ENCODE measurements at places on chromosomes 5 and 9.

DNA sequence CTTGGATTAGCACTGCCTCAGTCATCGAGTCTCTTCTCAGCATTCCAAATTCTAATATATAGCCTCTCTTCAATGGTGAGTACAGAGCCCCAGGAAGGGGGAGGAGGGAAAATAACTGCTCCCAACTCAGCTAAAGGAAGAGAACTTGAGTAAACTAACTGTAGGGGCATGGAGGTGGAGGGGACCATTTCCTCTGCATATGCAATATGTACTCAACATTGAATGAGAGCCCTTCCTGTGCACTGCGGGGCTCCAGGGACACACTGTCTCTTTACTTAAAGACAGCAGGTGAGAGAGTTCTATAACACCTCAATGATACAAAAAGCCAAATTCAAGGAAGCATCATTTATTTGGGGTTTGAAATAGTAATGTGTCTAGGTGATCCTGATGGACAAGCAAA, 75.1 kb downstream of the GNAQ start:
- H3K27ac ChIP-seq: no peak overlapping the region
- no peak overlapping the region for H3K4me3 ChIP-seq
- H3K27me3 ChIP-seq: no peaks in the 10 kb centered on the region
- peaks cover 3% of the 10 kb centered on the region for H3K36me3 ChIP-seq

GRCh38 chr9:121598167-121598964, 53.1 kb upstream of the DAB2IP start:
- H3K27me3 ChIP-seq: peaks cover 46% of the 10 kb centered on the region
- H3K4me3 ChIP-seq: no peak overlapping the region
- no peaks in the 10 kb centered on the region for H3K4me1 ChIP-seq
- no peak for DNase-seq
- no peak overlapping the region for H3K27ac ChIP-seq

- no peak for DNase-seq
- H3K36me3 ChIP-seq: no peaks in the 10 kb centered on the region
- H3K4me3 ChIP-seq: no peak overlapping the region
- H3K4me1 ChIP-seq: no peaks in the 10 kb centered on the region
- H3K27me3 ChIP-seq: peaks cover 29% of the 10 kb centered on the region
These were observed 16.4 kb upstream of the ARSB start for GRCh38 chr5:79001471-79001870.

DNA sequence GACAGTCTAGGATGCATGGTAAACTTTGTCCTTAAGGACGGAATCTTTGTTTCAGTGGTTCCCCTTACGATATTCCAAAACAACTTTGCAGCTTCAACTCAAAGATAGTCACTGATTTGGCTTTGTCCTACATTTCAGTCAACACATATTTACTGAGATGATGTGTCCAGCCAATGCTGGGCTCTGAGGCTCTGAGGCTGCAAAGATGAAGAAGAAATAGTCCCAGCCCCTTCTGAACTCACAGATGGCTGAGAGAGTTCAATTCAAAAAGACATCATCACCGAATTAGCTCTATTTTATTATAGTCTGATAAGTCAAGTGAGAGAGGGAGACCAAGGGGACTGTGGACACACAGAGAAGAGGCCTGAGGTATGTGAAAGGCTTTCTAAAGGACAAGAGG, 544.0 kb downstream of the ACTL7B start:
- no peak overlapping the region for H3K4me3 ChIP-seq
- H3K4me1 ChIP-seq: no peaks in the 10 kb centered on the region
- no peak for DNase-seq
- no peaks in the 10 kb centered on the region for H3K36me3 ChIP-seq
- no peaks in the 10 kb centered on the region for H3K27me3 ChIP-seq

GRCh38 chr9:131214876-131215275, 61.4 kb downstream of the FAM78A start:
- H3K36me3 ChIP-seq: peaks cover 63% of the 10 kb centered on the region
- DNase-seq: no peak
- H3K27me3 ChIP-seq: no peaks in the 10 kb centered on the region

- no peak overlapping the region for H3K27ac ChIP-seq
- no peak overlapping the region for H3K4me3 ChIP-seq
- DNase-seq: no peak
- H3K27me3 ChIP-seq: peaks cover 28% of the 10 kb centered on the region
These were observed 33.5 kb downstream of the SHC3 start for GRCh38 chr9:89145097-89145496.

- H3K27me3 ChIP-seq: no peaks in the 10 kb centered on the region
- H3K27ac ChIP-seq: no peak overlapping the region
- no peak for DNase-seq
- H3K4me1 ChIP-seq: no peaks in the 10 kb centered on the region
- H3K36me3 ChIP-seq: no peaks in the 10 kb centered on the region
These were observed 74.4 kb downstream of the GLIS3 start for GRCh38 chr9:4225291-4226028.

DNA sequence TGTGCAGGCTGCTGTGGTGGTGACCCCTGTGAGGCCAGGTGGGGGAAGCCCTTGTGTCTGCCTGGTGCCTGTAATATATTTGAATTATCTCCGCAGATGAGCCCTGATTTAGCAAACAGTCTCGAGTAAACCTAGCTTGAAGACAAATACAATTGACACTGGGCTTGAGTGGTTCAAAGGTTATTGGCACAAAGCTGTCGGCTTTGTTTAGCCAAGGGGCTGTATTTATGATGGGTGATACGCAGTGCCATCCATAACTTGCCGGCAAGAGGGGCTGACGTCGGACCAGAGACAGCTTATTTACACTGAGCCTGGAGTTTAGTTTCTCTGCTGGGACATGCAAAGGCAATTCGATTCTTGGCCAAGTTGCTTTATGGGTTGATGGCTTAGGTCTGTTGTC, 20.0 kb upstream of the PITX1 start:
- H3K27ac ChIP-seq: no peak overlapping the region
- H3K36me3 ChIP-seq: no peaks in the 10 kb centered on the region
- no peak overlapping the region for H3K4me3 ChIP-seq

- no peak overlapping the region for H3K4me3 ChIP-seq
- H3K4me1 ChIP-seq: peaks cover 12% of the 10 kb centered on the region
- DNase-seq: no peak
- H3K27ac ChIP-seq: peak overlapping the region; percentile 80
These were observed 31.7 kb upstream of the AFAP1L1 start for GRCh38 chr5:149239917-149240316.

DNA sequence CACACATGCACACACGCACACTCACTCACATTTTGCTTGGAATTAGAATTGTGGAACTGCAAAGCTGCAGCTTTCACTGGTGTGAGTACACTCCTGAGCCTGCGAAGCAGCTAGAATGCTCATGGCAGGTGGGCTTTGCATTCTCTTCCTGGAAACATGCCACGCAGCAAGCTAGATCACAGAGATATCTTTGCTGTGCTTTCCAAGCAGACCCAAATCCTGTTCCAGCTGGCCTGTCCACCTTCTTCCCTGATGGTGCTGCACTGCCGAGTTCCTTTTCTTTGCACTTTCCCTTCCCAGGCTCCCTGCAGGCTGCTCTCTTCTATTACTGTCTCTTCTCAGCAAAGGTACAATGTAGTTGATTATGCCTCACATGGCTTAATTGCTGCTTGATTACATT, 92.7 kb upstream of the CKMT2 start:
- H3K4me3 ChIP-seq: no peak overlapping the region
- no peak for DNase-seq
- no peaks in the 10 kb centered on the region for H3K4me1 ChIP-seq
- no peaks in the 10 kb centered on the region for H3K27me3 ChIP-seq
- peaks cover 4% of the 10 kb centered on the region for H3K36me3 ChIP-seq
- H3K27ac ChIP-seq: no peak overlapping the region

GRCh38 chr5:38259062-38259808, 876 bp downstream of the EGFLAM start:
- H3K4me3 ChIP-seq: no peak overlapping the region
- peaks cover 2% of the 10 kb centered on the region for H3K4me1 ChIP-seq
- no peaks in the 10 kb centered on the region for H3K36me3 ChIP-seq
- H3K27me3 ChIP-seq: peaks cover 61% of the 10 kb centered on the region

DNA sequence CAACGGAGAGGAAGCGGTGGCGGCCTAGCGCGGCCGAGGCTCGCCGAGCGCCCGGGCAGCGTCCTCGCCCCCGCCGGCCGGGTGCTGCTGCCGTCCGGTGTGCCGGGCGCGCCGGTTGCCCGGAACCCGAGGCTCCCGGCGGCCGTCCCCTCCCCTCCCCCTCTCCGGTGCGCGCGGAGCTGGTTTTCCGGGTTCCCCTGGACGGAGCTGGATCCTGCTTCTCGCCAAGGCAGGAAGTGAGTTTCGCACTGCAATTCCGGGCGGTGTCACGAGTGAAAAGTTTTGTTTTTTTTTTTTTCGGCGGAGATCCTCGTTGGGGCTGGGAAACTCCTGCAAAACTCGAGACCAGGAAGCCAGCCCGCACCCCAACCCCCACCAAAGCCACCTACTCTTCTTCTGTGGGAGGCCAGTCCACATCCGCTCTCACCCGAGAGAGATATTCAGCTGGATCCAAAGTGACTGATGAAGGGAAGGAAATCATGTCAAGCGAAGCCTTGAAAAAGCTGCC, at the start of gene ERBIN:
Gene ERBIN (plus strand): TSS at position 300 of the 508 bp plus-strand sequence. CDS start 66,144 bp downstream, outside the sequence.
- H3K4me1 ChIP-seq: peaks cover 29% of the 10 kb centered on the region
- peak within 1 kb of the TSS; percentile 95 for H3K27ac ChIP-seq
- peaks cover 11% of the 10 kb centered on the region for H3K36me3 ChIP-seq

- H3K27ac ChIP-seq: no peak overlapping the region
- H3K4me1 ChIP-seq: peaks cover 3% of the 10 kb centered on the region
- no peak overlapping the region for H3K4me3 ChIP-seq
- DNase-seq: no peak
These were observed 4.7 kb upstream of the PPP1R26 start for GRCh38 chr9:135474915-135475314.

DNA sequence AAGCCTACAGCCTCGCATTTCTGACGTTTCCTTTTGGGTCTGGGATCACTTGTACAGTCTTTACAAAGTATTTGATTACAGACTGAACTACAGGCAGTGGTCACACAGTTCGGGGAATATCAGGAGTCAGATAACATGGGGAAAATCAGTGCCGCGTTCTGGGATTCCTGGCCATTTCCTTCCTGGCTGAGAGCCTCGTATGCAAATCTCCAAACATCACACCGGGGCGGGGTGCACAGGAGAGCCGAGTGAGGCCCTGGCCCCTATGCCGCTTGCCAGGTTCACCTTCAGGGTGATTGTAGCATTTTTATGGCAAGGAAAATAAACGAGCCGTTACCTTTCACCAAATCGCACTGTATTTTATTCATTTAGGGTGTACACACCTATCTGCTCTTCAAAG, 29.6 kb upstream of the SLC9A3 start:
- no peak overlapping the region for H3K27ac ChIP-seq
- H3K4me3 ChIP-seq: no peak overlapping the region
- H3K4me1 ChIP-seq: no peaks in the 10 kb centered on the region
- H3K27me3 ChIP-seq: peaks cover 19% of the 10 kb centered on the region
- no peaks in the 10 kb centered on the region for H3K36me3 ChIP-seq

DNA sequence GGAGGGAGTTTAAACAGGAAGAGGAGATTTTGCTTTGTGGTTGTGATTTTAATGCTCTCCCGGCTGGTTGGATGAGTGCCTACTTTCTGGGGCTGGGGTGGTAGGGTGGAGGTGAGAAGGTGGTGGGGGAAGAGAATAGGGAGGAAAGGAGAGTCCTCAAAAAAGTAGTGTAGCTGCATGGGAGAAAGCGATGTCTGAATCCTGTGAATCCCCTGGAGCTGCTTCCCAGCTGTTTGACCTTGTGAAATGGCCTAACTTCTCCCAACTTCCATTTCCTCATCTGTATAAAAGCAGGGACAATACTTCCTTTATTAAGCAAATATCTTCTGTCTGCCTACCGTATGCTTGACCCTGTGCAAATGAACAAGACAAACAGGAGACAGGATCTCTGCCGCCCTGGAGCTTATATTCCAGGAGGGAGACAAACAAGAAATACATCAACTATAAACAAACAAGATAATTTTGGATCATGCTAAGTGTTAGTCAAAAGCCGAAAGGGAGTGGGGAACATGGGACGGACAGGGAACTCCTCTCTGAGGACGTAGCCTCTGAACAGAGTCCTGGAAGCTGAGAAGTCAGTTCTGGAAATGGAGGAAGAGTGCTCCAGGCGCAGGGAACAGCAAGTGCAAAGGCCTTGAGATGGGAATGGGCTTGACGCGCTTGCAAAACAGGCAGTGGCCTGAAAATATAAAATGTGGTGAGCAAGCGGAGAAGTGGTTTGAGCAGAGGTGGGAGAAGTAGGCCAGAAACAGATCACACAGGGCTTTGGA, 103.5 kb downstream of the SPRY4 start:
- no peak overlapping the region for H3K4me3 ChIP-seq
- H3K36me3 ChIP-seq: no peaks in the 10 kb centered on the region
- H3K27me3 ChIP-seq: peaks cover 9% of the 10 kb centered on the region
- peaks cover 42% of the 10 kb centered on the region for H3K4me1 ChIP-seq
- no peak for DNase-seq

- no peaks in the 10 kb centered on the region for H3K36me3 ChIP-seq
- H3K4me1 ChIP-seq: no peaks in the 10 kb centered on the region
- no peaks in the 10 kb centered on the region for H3K27me3 ChIP-seq
- no peak overlapping the region for H3K4me3 ChIP-seq
- no peak overlapping the region for H3K27ac ChIP-seq
- DNase-seq: no peak
These were observed 1115.5 kb downstream of the DTWD2 start for GRCh38 chr5:117872798-117873368.

DNA sequence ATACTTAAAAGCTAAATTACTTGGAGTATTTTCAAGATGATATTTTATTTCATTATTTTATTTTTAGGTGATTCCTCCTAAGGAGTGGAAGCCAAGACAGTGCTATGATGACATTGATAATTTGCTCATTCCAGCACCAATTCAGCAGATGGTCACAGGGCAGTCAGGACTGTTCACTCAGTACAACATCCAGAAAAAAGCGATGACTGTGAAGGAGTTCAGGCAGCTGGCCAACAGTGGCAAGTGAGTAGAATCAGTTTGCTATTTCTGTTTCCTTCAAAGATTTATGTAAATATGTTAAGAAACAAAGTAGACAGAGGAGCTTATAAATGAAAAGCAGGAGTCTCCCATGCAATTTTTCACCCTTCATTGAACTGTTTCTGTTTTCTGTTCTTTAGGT, 47.8 kb downstream of the KDM4C start:
- no peak overlapping the region for H3K4me3 ChIP-seq
- H3K27ac ChIP-seq: no peak overlapping the region
- no peaks in the 10 kb centered on the region for H3K4me1 ChIP-seq
- peaks cover 18% of the 10 kb centered on the region for H3K36me3 ChIP-seq
- H3K27me3 ChIP-seq: no peaks in the 10 kb centered on the region

DNA sequence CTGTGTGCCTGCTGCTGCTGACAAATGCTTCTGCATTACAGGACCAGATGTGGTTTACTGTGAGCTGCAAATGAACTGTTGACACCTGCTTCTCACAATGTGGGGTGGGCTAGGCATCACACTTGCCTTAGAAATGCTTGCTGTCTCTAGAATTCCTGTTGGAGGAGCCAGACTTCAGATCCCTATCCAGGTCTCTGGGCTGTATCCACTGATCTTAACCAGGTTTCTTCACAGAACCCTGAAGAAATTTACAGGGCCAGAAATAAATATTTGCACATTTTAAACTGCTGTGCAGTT, 255.4 kb downstream of the FAM114A2 start:
- H3K4me1 ChIP-seq: no peaks in the 10 kb centered on the region
- H3K4me3 ChIP-seq: no peak overlapping the region
- no peak for DNase-seq
